SIG-M5 (cell line): ENCODE measurements at places on chromosomes 5 and 9.

- no peak for DNase-seq
These were observed 170.1 kb downstream of the GADD45G start for GRCh38 chr9:89774858-89775370.

DNA sequence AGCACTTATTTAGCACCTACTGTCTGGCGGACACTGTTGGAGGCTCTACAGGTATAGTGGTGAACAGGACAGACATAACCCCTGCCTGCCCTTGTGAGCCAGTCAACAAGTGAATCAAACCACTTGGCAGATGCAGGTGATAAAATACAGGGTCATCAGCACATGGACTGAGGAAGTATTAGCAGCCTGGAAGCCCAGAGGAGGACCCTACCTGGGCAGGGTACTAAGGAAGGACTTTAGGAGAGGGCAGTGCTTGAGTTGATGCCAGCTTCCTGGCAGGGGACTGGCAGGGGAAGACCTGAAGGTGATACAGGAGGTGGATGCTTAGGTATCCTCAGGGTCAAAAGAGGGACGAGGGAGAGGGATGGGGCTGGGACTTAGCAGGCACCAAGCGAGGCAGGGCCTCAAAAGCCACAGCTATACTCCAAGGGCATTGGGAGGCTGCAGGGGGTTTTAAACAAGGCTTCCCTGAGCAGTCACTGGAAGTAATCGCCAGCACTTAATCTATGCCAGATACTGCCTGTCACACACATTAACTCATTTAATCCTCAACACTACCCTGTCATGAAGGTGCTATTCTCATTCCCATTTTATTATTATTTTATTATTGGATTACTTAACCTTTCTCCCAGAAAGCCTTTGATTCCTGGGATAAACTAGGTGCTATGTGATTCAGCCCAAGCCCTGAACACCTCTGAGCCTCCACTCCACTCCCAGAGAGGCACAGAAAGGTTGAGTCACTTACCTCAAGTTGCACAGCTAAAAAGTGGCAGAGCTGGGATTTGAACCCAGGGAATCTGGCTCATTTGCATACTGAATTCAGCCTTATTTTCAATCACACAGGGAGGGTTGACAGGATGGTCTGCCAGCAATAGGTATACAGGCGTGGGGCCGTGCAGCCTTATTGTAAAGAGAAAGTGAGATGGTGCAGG is 63.8 kb upstream of the ORM1 start:
- DNase-seq, result no peak

- DNase-seq, result no peak
These were observed 119.4 kb upstream of the ACO1 start for GRCh38 chr9:32265037-32265436.

DNA sequence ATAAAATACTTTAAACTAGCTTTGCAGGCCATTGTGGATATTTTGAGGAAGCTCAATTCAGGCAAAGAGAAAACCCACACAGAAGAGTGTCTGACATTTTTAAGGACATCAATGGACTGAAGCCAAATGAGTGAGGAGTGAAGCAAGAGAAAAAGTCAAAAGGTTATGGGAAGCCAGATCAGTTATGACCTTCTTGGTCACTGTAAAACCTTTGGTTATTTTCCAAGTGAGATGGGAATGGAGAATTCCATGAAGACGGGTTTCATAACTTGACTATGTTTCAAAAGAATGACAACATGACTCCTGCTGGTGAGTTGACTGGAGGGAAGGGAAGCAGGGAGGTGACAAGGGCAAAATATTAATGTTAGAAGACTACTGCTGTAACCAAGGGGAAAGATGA is 585.2 kb downstream of the EFNA5 start:
- DNase-seq, result no peak

DNA sequence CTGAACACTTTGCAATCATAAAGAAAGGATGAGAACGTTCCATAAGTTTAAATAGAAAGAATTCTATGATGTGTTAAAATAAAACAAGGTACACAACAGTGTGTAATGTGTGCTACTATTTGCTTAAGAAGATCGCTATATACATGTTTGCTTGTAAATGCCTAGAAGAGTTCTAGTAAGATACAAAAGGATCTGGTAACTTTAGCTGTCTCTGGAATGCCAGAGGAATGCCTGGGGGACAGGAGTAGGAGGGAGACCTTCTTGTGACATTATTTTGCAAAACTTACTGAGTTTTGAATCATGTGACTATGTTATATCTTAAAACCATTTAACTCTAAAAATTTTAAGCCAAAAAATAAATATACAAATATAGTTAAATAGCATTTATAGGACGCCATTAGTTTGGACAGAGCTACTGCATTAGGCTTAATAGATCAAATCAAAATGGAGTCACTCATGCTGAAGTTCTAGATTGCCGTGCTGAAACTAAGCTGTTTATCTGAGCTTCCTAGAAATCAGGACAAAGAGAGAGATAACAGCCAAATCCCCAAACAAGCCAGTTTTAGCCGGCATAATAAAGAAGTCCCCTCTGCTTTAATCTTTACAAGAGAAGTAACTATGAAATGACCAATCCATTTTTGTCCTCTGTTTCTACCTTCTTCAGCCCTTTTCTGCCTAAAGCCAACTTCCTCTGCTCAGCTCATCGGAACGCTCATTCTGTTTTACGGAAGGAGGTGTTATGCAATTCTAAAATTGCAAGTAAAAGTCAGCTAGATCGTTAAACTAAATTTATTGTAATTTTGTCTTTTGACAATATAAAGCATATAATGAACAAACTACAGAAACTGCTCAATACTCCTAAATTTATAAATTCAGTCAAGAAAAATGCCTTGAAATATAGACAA is 44.8 kb downstream of the LIX1 start:
- DNase-seq, result no peak
